ENCODE measurements at places on chromosomes 13 and 19.
A peak's percentile ranks its signal among the peaks of the same experiment; 100 is the strongest.

GRCh38 chr13:43804461-43805070 is 17.8 kb upstream of the ENOX1 start:
- no peak for DNase-seq

DNA sequence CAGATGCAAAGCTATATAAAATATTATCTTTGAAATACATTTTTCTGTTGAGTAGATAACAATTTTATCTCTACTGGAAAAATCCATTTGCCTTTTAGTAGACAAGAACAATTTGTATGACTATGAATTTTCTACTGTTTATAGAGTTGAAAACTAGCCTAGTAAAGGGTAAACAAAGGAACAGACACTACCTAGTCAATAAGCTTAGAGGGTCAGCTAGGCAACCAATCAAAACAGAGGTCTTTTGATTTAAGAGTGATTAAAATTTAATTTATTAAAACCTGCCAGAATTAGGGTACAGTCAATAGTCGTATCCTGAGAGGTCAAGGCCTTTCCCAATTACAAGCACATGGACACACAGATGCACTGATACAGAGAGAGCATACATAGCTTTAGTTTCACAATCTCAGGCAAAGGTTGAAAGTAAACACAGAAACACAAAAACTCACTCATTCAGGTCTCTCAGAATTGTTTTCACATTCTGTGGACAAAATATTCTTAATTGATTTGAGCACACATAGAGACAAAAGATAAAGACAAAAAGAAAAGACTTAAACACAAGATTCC is 24.5 kb upstream of the GPC6 start:
- no peak for DNase-seq

GRCh38 chr13:60324131-60324530 is 72.9 kb upstream of the TDRD3 start:
- DNase-seq: no peak

DNA sequence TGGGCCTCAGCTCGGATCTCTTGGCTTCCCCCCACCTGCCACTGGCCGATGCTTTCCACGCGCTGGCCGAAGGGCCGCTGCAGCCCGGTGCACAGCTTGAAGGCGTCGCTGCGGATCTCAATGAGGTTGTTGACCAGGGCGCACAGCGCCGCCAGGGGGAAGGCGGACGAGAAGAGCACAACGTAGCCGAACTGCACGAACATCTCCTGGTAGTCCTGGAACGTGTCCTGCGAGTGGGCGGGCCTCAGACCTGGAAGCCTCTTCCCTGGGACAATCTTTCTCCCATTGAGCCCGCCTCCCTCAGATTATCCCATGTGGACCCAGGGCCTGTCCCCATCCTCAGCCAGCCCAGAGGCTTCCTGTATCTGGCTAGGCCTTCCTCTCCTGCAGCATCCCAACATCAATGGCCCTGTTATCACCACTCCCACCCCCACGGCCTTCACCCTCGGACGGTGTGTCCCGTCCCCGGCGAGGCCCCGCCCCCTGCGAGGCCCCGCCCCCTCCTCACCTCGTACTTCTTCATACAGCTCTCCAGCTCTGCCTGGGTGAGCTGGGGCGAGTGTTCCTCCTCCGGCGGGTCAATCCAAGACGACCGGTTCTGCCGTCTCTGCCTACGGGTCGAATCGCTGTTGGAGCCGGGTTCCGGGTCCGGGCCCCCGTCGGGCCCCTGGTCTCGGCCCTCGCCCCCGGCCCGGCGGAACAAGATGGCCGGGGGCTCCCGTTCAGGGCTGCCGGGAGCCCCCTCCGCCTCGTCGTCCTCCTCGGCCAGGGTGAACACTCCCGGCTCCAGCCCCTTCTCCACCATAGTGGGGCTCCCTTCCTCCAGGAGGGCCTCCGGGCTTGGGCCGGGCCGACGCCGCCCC is 6.8 kb downstream of the ANO8 start:
- peak; percentile 47 for DNase-seq

DNA sequence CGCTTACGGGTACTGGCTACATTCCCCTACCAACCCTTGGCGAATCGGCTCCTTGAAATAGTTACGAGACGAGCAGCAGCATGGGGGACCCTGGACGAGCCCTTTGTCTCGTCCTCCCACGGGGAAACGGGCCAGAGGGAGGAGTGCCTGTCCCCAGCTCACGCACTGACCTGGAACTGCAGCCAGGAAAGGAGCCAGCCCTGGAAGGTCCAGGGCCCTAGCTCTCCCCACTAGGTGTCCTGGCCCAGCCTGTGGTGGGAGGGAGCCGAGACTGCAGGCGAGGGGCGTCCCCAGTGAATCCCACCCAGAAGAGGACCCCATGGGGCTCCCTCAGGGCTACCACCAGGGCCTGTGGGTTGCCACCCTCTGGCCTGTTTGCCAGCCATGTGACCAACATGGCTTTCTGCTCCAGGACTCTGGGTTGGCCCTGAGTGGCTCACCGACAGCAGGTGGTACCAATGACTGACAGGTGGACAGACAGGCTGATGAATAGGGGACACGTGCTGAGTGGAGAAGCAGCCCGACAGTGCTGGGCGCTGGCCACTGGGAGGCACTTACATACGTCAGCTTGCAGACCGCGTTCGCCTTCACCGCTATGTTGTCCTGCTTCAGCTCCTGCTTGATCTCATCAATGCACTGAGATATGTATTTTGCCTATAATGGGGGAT is 13.2 kb downstream of the AP3D1 start:
- DNase-seq: no peak

DNA sequence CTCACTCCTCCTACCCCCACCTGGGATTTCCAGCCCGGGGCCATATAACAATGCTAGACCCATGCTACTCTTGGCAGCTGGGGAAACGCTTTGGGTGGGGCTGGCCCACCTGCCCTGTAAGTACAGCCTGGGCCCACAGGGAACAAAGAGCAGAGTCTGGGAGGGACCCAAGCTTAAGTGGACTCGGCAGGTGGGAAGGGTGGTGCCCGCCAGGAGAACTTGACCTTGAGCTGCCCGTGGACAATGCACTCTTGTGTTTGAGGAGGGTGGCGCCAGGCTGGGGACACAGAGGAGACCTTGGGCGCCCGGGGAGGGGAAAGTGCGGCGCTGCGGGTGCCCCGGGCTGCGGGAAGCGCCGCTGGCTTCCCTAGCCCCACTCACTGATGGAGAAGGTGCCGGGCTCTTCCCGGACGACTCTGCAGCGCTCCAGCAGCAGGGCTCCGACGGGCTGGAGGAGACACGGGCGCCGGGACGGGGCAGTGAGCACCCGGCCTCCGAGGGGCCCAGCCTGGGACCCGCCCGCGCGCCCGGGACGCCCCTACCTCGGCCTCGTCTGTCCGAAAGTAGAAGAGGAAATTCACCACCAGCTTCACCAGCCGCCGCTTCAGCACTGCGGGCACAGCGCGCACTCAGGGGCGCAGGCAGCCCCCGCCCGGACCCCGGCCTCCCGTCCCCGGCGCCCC is 607 bp downstream of the PLEKHJ1 start:
- DNase-seq: no peak

- no peak for DNase-seq
Measured at GRCh38 chr13:32415019-32415418, 12.9 kb downstream of the N4BP2L1 start.

GRCh38 chr13:73481886-73482445 is 423.2 kb downstream of the KLF5 start:
- DNase-seq: no peak

GRCh38 chr19:8511573-8512101 is 2.3 kb downstream of the ZNF414 start:
- DNase-seq: no peak

- no peak for DNase-seq
Measured at GRCh38 chr19:16316506-16316882, 8.1 kb upstream of the KLF2 start.

DNA sequence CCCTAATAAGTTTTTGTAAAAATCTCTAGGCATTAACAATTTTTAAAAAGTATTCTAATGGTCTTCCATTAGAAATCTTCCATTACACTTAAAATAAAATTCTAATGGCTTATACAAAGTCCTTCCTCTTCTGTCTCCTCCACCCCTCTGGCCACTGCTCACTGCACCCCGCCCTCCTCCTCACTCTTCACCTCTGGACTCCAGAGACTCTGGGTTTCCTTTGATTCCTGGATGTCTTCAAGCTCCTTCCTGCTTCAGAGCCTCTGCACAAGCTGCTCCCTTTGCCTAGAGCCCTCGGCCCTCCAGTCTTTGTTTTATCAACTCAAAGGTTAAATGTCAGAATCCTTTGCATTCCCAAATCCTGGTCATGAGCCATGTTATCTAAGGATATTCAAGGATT is 20.8 kb downstream of the TNFSF14 start:
- DNase-seq: no peak

- DNase-seq: no peak
Measured at GRCh38 chr19:51421229-51422052, 4.0 kb upstream of the SIGLEC10 start.

GRCh38 chr19:48568345-48568886 is 16.4 kb downstream of the SULT2B1 start:
- DNase-seq: no peak

- no peak for DNase-seq
Measured at GRCh38 chr13:78035500-78035899, 116.9 kb upstream of the EDNRB start.

- no peak for DNase-seq
Measured at GRCh38 chr13:75530549-75530961, 7.1 kb downstream of the COMMD6 start.
